Activated CD8-positive, alpha-beta memory T cell treated with anti-CD3 and anti-CD28 coated beads for 1 hour (primary cell): ENCODE measurements at places on chromosomes 2 and 18.

DNA sequence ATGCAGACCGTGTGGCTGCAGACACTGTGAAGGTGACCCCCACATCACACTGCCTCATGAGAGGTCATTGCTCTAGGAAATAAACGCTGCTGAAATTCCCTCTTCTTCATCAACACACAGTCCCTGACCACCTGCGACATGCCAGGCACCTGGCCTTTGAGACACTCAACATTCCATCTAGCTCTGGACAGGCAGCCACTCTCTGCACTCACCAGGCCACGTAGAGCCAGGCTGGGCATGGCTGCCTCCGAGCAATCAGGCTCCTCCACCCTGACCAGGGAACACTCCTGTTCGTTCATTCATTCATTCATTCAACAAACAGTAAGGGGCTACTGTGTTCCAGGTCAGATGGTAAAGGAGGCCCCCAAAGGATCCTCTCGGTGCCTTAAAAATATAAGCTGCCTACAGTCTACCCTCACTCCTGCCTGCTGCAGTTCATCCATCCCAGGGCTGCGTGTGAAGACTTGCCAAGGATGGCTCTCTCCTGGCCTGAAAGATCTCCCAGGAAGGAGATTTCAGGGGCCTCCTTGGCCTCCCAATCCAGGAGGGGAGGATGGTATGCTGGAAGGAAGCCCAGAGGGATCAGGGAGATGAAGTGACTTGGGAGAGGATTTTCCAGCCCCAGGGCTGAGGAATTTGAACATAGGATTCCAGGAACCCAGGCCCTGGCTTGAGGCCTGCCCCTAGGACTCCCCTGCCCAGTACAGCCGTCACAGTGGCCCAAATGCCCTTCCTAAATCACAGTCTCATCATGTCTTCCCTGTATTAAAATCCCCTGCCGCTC lies 66.7 kb downstream of the TNS1 start:
- DNase-seq, result no peak

DNA sequence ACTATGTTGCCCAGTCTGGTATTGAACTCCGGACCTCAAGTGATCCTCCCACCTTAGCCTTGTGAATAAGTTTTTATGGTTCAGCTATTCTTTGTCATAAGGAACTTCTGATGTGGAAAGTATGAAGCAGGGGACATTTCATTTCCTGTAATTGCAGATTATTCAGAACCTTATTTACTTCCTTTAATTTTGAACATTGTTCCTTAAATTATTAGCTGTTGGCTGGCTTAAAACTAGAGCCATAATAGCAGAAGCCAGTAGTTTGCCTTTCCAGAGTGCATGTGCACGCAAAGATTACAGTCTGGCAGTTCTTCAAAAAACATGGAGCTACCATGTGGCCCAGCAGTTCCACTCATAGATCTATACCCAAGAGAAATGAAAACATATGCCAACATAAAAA lies 53.1 kb downstream of the PMS1 start:
- no peak for DNase-seq

DNA sequence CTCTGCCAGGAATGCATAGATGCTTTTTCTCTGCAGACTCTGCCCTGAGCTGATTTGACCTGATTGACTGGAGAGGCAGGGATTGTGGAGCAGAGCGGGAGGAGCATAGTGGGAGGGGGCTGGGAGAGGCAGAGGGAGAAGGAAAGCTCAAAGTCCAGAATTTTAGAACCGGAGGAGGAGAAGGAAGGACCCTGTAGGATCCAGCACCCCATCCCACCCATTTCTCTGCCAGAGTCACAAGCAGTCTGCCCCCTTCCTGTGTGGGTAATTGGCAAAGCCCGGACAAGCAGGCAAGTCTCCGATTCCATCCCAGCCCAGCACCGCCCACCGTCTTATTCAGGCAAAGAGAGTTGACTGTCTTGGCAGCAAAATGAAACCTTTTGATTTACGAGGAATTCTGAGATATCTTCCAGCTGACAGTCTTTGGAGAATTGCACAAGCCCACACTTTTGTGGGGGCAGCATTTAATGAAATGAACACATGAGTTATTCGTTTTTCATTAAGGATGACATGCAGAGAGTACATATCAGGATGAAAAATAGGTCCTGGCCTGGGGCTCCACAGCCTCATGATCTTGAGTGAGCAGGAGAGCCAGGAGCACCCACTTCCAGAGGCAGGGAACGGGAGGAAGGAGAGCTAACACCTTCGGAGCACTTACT lies 103.1 kb downstream of the MCFD2 start:
- DNase-seq, result no peak

DNA sequence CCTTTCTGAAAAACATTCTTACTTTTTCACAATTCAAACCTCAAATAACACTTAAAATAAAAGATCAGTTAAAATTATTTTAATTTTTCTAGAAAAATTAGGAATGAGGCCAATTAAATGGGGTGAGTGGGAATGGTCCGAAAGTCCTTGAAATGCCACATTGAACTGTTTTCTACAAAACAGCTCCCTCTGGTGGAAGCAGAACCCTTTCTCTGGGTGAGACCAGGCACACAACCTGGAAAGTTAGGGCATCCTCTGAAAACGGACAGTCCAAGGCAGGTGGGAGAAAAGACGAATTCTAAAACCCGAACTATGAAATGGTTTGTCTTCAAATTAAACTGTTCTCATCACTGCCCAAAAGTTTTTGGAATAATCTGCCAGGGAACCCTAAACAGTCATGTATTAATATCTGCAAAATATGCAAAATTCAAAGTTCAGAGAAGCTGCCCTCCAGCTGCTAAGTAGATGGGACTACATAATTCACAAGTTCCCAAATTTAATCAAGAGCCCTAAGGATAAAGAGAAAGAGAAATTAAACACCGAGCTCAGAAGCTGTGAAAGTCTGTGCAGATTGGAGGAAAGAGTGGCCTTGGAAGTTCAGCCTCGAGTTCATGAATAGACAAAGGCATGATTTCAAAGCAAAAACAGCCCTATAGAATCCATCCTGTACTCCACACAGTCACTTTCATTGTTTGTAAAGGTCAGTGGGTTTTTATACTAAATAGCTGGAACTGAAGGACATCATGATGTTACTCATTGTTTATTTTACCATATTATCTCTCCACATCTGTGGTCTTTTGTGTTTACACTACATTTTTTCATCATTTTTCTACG lies 108.3 kb downstream of the PIEZO2 start:
- DNase-seq, result no peak

- DNase-seq, result no peak
These were observed 441.1 kb downstream of the LRATD1 start for GRCh38 chr2:15073664-15074063.

GRCh38 chr2:130951018-130951417 lies 114.3 kb downstream of the ARHGEF4 start:
- DNase-seq, result no peak

- no peak for DNase-seq
These were observed 613.4 kb downstream of the DCC start for GRCh38 chr18:52953387-52953786.

GRCh38 chr18:61690418-61691138 lies 202.2 kb downstream of the RNF152 start:
- DNase-seq, result no peak

- DNase-seq, result no peak
These were observed 123.2 kb downstream of the BIRC6 start for GRCh38 chr2:32479993-32480392.

DNA sequence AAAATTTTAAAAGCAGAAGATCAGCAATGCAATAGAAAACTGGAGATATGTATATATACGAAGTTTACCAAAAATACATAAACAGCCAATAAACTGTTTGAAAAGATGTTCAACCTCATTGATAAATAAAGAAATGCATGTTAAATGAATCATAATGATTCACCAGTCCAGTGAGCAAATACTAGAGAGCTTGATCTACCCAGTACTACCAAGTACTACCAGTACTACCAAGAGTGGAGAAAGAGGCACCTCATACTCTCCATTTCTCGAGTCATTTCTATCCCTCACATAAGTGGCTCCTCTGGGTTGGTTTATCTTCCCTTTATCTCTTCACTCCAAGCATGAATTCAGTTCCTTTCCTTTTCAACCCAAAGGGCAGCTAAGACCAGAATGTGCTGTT lies 138.9 kb downstream of the MREG start:
- no peak for DNase-seq

DNA sequence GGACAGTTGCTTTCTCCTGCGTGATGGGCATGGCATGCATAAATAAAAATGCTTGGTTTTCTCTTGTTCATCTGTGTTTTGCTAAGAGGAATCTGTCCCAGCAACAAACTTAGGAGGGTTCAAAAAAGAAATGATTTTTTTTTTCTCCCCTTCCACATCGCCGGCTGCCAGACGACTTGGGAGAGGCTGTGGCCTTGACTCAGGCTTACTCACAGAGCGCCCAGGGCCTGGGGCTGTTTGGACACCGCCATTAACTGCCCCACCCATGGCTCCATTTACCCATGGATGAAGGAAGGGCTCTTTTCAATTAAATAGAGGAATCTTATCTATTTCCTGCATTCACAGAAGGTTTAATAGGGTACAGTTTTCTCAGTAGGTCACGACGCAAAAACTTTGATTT lies 22.3 kb upstream of the SERPINB5 start:
- no peak for DNase-seq

DNA sequence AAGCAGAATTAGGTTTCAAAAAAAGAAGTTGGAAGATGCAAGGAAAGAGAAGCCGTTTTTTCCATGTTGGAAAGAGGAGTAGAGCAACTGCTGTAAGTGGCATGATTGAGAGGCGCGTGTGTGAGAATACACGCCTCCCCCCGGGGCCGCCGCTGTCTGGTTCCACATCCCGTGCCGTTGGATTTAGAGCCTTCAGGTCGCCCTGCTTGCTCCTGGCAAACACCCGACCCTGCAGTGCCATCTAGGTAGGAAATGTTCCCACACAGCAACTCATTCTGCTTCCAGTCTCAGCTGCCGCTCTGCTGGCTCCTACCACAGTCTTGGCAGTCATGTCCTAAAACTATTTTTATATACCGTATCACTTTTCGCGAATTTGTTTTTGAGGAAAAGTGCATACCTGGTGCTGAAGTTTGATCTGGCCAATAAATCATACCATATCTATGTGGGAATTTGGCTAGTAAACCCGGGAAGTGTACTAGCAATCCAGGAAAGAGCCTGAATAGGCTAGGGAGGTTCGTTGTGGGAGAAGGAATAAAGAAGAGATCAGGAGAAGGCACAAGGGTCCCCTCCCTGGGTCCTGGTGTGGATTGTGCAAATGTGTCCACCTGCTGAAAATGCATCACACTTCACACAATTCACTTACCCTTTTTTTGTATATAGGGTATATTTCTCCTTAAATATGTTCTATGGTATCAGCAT lies 372.7 kb downstream of the FBXO15 start:
- DNase-seq, result no peak

DNA sequence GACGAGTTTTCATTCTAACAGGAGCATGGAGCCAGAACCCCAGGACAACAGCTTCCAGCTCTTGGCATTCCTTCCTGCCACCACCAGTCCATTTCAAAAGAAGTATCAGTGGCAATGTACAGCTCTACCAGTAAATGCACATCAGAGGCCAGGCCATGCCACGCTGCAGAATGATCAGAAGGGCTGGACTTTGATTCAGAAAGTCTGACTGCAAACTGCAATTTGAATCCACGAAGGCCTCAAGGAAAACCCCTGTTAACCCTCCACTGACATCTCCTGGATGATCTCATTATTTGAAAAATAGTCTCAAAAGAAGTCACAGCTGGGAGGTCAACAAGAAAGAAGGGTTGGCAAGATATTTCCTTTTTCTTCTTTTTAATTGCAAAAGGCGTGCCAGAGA lies 119.2 kb downstream of the MYO5B start:
- DNase-seq, result no peak

- no peak for DNase-seq
These were observed 46.5 kb upstream of the NFU1 start for GRCh38 chr2:69483696-69484095.

DNA sequence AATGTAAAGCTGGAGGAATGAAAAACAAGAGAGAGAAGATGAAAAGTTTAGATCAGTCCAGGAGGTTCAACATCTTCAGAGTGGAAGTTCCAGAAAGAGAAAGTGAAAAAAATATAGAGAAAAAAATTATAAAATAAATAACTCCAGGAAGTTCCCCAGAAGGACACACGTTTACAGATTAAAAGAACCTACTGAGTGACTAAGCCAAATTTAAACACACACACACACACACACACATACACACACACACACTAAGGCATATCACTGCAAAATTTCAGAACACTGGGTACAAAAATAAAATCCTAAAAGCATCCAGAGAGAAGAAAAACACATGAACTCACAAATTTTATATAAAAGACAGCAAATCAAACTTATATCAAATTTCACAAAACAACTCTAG lies 85.9 kb upstream of the PMAIP1 start:
- DNase-seq, result no peak

DNA sequence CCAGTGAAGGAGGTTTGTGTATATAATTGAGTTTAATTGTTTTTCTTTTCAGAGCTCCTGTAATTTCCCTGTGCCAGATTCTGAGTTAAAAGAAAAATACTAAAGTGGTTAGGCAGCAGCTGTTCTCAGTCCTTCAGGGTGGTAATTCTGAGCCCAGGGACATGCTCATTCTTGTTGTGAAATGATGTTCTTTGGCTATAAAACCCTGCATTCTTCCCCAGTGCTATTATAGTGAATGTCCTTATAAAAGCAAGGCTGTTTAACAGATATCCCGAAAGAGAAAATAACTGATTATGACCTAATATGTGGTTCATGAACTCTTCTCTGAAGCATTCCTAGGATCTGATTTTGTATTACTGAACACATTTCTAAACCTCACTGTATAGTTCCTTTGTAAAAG lies 34.0 kb downstream of the ADAM23 start:
- DNase-seq, result no peak

DNA sequence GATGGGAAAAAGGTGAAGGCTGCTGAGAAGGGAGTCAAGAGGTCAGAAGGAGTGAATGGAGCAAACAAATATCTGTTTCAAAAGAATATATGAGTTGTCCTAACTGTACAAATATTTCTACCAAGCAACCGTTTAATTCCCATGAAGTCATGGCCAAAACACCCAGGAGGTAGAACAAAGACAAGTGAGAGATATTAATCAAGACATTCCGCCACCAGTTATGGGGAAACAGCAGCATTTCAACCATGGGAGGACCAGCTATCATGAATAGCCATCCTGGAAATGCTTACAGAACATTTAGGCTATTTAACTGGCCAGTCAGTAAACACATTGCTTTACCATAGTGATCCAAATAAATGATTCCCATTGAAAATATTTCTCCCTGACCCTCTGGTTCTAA lies 396.3 kb downstream of the IRS1 start:
- DNase-seq, result no peak

- no peak for DNase-seq
These were observed 205.7 kb downstream of the NEDD4L start for GRCh38 chr18:58249712-58250111.

- DNase-seq, result no peak
These were observed 28.4 kb downstream of the MFSD6 start for GRCh38 chr2:190436557-190436956.

DNA sequence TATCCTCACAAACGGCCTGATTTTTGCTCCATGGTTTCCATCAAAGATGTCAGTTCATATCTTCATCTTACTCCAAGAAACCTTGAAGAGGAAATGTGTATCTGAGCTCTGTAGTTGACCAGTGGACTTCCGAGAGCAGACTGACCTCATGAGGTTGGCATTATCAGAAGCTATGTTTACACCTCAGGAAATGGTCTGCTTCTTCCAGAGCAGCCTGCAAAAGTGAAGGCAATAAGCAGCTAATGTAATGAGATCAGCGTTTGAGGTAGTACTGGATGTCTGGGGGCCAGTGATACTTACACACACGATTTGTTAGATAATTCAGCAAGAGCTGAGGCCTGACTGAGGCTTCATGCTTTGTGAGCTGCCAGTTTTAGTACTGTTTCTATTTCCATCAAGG lies 189.7 kb downstream of the LRRTM1 start:
- no peak for DNase-seq
